ENCODE measurements at places on chromosomes 7 and 10.

GRCh38 chr7:16300361-16300895, 120.9 kb downstream of the CRPPA start:
- no peak for DNase-seq

- no peak for DNase-seq
Measured at GRCh38 chr7:90446137-90446899, 23.1 kb upstream of the PTTG1IP2 start.

DNA sequence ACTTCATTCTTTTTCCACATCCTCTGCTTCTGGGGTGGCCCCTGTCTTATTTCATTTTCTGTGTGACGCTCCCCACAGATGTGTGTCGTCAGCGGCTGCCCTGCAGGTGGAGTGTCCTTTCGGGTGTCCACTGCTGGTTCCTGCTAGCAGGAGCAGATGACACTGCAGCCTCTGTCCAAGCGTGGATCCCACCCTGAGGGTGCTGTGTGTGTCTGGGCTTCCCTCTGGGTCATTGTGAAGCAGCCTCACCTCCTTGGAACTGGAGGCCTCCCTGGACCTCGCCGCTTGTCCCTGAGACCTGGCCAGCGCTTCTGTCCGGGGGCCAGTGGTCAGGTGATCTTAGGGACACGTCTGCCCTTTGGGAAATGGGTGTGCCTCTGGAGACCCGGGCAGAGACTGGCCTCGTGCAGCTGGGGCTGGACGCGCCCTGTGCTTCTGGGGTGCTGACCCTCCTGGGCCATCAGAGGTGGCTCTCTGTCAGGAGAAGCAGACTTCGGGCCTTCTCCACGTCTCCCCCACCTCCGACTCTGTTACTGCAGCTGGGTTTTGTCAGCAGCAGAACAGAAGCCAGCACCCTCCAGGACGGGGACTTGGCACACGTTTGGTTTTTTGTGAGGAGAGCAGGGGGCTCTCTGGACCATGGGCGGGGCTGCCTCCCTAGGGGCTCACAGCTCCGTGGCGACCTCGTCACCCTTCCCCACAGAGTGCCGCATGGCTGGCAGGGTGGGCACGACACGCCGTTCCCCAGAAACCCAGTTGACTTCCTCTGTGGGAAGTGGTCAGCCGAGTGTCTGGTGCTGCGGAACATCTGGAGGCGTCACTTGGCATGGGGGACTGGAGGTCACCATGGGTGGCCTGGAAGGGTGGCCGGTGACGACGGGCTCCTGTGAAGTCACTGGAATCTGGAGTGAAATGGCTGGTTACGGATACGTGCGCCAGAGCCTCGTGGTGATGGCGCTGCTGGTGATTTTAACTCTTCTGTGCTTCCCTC, 48.4 kb downstream of the INPP5A start:
- DNase-seq: no peak

- DNase-seq: no peak
Measured at GRCh38 chr7:149638566-149639320, 134.6 kb downstream of the ZNF467 start.

DNA sequence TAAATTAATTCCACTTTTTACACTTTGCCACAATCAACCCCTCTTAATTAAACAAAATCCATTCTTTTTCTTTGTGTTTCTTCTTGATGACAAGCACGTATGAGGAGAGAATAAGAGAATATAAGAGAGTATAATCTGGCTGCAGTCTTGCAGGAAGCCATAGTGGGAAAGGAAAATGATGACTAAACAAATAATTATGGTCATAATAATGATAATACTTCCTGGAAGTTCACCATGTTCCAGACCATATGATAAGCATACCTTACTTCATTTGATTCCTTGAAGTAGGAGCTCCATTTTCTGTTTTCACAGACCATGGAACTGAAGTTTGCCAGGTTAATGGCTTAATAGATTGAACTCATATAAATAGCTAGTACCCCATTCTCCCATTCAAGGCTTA, 237.8 kb downstream of the SEMA3D start:
- DNase-seq: no peak

DNA sequence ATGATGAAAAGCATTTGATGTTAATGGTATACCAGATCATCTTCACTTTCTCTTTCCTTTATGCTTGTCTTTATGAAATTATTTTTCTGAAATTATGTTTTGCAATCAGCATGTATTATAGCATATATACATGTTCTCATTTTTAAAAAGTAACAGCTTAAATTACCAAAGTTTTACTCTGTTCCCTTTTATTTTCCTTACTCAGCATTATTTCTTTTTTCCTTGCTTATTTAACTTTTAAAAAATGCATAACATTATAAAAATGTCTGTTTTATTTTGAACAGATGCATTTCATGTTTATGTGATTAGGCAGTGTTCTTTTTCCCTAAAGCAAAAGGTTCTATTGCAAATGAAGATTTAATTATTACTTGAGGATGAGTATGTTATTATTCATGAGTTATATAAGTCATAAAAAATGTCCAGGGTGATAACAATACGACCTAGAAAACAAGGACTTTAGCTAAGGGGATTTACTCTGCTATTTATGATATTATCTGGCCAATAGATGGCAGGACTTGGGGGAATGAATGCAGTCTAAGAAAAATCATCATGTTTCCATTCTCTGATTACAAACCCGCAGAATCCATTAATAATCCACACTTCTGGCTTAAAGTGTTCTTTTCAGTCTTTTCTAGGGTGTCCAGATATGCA, 38.5 kb downstream of the CABCOCO1 start:
- DNase-seq: no peak

GRCh38 chr7:108118959-108119358, 11.2 kb downstream of the LAMB4 start:
- no peak for DNase-seq

DNA sequence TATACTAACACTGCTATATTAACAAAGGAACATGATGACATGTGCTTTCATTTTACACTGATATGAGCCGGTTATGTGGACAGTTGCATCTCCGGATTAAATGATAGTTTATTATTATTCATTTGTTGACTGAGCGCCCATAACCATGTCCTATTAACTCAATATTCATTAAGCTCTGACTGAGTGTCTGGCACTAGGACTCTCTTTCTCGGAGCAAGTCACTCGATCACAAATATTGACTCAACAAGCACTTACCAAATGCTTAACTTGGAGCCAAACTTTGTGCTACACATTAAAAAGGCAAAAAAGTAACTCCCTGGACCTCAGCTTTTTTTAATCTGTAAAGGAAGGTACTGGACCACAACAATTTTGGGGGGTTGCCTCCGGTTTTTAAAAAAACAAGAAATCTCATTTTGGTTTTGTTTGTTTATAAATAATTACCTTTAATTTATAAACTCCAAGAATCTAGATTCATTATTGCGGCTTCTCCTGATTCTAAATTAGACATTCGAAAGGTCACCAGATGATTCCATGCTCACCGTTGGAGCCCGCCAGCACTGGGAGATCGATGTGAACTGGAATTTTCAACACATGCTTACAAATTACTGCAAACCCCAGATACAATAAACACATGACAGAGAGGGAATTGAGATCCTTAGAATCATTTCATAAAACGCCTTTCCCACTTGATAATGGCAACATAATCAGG, 8.9 kb upstream of the LYZL1 start:
- no peak for DNase-seq

- no peak for DNase-seq
Measured at GRCh38 chr10:7423521-7423920, 12.7 kb upstream of the SFMBT2 start.

DNA sequence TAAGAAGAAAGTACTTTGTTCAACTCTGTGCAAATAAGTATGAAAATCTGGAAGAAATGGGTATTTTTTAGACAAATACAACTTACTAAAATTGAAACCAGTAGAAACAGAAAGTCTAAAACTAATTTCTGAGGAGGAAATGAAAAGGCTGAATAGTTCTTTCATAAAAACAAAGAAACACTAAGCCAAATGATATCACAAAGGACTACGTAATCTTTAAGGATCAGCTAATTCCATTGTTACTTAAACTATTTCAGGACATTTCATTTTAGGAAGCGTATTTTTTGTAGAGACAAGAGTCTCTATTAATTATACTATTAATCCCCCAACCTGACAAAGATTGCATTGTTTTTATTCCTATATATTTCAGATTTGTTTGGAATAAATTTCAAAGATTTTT, 11.2 kb upstream of the CCSER2 start:
- DNase-seq: no peak

DNA sequence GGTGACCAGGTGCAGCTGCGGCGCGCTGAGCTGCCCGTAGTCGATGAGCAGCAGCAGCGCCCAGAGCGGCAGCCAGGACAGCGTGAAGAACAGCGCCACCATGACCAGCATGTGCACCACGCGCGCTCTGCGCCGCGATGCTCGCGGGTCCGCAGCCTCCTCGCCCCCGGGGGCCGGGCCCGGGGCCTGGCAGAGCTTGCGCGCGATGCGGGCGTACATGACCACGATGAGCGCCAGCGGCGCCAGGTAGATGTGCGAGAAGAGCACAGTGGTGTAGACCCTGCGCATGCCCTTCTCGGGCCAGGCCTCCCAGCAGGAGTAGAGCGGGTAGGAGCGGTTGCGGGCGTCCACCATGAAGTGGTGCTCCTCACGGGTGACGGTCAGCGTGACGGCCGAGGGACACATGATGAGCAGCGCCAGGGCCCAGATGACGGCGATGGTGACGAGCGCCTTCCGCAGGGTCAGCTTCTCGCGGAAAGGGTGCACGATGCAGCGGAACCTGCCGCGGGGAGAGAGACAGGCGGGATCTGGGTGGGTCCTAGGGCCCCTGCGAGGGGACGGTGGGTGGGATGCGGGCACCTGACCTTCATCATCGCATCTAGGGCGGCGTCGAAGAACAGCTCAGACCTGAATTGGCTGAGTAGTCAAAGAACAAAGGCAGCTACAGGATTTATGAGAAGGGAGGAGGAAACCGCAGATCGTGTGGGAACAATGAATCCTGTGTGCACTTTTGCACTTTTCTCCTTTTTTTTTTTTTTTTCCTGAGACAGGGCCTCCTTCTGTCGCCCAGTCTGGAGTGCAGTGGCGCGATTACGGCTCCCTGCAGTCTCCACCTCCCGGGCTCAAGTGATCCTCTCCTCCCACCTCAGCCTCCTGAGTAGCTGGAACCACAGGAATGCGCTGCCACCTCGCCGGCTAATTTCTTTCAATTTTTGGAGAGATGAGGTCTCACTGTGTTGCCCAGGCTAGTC, 22.4 kb upstream of the PPA1 start:
- DNase-seq: no peak

DNA sequence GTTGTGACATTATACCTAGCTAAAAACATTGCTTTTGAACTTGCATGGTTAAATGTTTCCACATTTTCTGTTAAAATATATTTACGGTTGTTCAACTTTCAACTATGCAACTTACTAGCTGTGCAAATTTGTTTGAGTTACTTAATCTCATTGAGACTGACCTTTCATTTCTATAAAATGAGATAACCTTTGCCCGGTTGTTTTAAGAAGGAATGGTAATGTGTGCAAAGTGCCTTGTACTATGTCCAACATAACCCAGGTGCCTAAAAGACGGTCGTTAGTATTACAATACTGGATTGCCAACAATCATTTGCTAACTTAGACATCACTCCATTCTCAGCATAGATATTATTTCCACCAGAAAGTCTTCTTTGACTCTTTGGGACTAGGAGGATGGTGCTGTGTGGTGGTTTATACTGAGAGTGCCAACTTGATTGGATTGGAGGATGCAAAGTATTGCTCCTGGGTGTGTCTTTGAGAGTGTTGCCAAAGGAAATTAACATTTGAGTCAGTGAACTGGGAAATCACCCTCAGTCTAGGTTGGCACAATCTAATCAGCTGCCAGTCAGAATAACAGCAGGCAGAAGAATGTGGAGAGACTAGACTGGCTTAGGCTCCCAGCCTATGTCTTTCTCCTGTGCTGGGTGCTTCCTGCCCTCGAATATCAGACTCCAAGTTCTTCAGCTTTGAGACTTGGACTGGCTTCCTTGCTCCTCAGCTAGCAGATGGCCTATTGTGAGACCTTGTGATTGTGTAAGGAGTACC, 85.2 kb upstream of the PDSS1 start:
- DNase-seq: no peak

DNA sequence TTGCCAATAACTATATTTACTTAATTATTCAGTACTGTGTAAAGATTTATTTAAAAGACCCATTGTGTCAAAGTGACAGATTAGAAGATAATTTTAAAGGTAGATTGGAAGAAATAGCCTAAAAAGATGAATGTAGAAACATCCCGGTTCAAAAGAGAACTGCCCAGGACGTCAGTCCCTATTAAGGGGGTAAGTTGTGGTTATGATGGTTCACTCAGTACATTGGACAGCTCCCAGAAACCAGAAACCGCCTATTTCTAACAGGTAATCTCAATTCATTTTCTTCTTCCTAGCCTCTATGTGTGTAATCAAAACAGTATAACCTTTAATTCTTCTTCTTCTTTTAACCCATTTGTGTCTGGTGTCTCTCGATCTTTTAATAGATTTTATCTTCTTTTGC, 1.5 kb upstream of the FERD3L start:
- DNase-seq: no peak

GRCh38 chr10:99403674-99404073, 26.8 kb downstream of the GOT1 start:
- no peak for DNase-seq

All from frontal cortex (tissue), 4 donors.